ENCODE measurements at places on chromosomes 5 and 9.

- DNase-seq = no peak
Observed at GRCh38 chr9:99345451-99345850, 123.4 kb downstream of the SEC61B start.

DNA sequence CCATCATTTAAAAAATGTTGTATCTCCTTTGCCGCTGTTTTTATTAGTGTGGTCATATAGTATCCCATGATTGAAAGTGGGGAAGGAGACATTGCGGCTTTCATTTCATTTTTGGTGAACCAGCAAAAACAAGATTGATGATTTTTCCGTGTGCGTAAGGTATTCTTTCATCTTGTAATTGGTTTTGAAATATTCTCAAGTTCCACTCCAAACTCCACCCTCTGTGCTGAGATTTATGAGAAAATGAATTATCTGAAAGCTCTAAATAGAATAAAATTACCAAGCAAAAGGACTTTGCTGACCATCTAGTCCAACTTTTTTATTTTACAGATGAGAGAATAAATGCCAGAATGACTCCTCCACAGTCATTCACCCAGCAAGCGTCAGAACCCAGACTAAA lies 103.1 kb upstream of the MPDZ start:
- DNase-seq = no peak

DNA sequence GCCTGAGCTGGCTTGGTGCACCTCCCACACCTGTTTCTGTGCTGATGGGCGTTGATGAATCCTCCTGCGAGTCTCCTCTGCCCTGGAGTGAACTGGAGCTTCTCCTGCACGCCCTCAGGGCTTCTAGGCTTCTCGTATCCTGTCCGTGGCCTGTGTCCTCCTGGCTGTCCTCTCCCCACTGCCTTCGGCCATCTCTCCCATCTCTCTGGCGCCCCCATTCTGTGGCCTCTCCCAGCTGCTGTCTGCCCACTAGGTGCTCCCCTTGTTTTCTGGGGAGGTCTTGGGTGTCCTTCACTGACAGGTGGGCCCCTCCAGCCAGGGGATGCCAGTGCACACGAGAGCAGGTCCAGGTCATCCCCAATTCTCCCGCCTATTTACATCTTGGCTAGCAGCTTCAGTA lies 28.8 kb downstream of the AHRR start:
- no peak for DNase-seq

DNA sequence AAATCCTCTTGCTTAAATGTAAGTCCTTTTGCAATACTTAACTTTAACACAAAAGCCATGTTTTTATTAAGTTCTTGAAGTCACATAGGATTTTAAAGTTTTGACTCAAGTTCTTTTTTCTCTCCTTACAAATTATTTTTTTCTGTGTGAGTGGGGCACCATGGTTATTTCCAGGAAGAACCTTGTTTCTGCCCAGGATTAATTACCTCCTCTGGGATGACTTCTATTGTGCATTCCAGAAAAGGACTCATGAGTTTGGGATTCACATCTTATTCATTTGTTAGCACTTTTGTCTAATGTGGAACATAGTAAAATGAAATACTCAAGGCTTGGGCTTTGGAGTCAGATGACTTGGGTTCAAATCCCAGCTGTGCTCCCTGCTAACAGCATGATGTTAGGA lies 421.4 kb upstream of the WWC1 start:
- no peak for DNase-seq

DNA sequence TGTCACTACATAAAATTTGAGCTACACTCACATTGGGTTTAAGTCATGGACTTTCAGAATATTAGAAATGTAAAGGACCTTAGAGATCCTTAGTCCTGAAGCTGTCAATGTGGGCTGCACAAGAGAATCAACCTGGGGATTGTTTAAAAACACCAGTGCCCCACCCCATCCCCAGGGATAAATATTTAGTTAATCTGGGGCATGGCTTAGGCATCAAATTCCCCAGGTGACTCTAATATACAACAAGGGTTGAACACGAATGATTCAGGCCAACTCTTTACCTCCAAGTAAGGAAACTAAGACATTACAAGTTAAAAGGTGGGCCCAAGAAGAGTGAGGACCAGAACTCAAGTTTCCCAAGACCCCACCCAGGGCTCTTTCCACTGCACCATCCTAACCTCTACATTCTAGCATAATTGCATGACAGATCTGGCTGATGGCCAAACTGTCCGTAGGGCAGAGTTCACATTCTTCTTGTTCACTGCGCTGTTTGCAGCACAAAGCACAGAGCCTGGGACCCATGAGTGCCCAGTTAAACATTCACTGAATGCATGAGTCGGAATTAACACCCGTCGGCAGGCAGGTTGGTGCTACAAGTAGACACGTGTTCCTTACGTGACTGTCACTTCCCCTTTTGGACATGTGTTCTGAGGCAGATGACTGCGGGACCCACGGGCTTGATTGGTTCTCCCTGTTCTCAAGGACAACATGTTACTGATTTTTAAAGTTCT lies 25.2 kb downstream of the CYFIP2 start:
- no peak for DNase-seq

GRCh38 chr9:88258601-88259000 lies 120.3 kb upstream of the SPATA31C2 start:
- no peak for DNase-seq
